ENCODE measurements at places on chromosomes 7 and 10.

- peak; percentile 52 for DNase-seq
These were observed 52.2 kb downstream of the KMT2C start for GRCh38 chr7:152383341-152384234.

DNA sequence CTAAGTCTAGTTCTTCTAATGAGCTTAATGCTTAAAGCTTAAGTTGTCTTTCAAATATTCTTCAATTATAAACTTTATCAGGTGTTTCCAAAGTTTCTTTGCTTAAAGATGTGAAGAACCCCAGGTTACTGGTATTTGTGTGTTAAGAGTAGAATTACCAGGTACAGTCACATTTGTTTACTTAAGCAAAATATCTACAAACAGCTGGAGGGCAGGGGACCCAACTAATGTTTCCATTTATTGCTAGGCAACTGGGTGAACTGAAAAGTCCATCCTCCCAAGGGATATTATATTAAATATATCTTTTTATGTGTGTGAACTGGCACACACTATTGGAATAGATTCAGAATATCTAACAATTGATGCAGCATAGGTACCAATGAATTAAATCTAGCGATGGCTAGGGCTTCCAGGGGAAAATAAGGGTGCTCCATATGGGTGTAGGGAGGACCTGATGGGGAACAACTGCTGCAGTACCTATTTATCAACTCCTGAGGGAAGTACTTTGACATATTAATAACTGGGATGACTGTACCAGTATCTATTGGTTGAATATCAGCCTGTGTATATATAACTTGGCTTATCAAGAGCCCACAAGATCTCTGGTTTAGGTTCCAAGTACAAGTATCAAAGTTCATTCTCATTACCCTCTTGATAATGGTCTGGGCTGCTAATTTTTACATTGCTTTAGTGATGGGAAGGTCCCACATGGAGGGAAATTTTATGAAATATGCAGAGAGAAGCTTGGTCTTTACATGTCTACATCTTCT lies 10.3 kb upstream of the AGR3 start:
- no peak for DNase-seq

DNA sequence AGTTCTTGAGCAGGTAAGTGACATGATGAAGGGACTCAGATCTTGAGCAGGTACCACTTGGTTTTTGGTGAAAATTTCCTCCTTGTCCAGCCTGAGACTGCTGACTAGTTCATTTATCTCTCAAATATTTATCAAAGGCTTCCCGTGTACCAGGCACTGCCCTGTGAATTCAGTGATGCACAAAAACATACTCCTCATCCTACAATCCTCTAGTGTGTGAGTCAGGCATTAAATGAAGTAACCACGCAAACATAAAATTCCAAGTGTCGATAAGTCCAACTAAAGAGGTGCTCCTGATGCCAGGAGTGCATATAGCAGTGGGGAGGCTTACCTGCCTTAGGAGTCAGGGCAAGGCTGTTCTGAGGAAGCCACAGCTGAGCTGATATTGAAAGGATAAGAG lies 41.5 kb upstream of the LBX1 start:
- no peak for DNase-seq

DNA sequence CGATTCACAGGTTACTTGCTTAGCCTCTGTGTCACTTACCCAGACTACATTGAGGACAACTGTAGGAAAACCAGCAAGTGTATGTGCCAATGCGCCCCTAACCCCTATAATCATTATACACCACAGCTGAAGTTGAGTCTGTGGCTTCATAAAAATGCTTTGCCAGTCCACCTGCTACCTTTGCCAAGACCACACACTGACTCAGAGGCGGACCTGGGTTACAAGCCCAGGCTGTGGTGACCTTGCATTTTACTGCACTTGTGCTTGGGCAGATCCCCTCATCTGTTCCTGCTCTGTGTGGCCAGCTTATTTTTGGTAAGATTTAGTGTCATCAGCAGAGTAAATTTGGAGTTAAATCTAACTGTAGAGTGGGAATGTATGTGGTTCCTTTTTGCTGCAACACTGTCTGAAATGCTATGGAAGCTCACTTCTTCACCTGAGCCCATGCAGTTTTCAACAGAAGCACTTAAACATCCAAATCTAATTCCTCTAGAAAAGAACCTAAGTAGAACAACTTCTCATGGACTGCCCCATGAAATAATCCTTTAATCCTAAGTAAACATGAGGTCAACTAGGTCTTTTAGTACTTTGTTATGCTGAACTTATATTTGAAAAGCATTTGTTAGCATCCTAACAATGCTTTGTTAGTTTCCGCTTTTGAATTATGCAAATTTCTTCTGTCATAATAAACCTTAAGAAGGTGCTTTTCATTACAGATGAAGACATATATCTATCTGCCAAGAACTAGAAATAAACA lies 96.2 kb upstream of the AMPH start:
- no peak for DNase-seq

DNA sequence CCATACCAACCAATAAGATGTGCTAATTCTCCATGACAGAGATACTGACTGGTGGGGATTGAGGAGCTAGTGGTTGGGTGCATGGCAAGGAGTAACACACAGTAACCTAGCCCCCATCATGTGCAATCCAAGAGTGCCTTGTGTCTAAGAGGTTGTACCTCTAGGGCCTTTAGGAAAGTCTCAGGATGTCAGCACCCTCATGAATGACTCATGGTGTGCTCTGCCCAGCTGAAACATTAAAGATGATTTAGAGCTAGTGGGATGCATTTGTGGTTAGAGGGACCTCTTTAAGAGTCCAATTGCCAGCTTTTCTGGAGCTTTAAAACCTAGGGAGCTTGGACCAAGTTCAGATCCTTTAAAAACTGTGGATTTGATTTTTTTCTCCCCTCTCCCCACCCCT lies 181.1 kb downstream of the HERPUD2 start:
- DNase-seq: no peak

- DNase-seq: no peak
These were observed 434.2 kb upstream of the MKI67 start for GRCh38 chr10:128560406-128560805.

DNA sequence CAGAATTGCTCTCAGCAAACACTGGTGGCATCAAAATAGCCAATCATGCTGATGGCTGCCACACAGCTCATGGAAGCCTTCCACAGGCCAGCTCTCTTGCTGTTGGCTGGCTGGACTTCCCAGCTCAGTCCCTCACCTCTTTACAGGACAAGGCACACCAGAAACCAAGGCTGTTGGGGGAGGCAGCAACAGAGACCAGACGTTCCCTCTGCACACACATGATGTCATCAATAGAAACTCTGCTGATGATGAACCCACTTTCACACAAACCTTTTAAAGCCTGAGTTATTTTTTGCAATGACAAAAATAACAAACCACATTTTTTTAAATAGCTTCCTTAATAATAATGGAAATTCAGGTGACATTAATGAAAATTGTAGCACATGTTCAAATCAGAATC lies 300.9 kb upstream of the C7orf33 start:
- no peak for DNase-seq

DNA sequence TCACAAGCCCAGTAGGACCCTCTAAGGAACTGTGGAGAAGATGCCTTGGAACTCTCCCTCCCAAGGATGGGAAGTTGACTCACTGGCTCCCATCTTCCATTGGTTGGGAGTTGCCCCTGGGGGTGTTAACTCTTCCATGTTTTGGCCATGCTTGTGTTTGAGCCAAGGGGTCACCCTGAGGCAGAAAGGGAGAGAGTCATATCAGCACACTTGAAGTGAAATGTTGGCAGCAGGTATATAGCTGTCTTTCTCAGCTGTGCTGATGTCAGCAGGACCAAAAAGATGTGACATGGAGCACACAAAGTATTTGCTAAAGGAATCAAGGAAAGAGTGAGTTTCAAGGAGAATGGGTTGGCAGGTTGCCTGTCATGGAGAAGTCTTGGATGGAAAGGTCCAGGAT lies 359.4 kb downstream of the RPS24 start:
- DNase-seq: no peak

DNA sequence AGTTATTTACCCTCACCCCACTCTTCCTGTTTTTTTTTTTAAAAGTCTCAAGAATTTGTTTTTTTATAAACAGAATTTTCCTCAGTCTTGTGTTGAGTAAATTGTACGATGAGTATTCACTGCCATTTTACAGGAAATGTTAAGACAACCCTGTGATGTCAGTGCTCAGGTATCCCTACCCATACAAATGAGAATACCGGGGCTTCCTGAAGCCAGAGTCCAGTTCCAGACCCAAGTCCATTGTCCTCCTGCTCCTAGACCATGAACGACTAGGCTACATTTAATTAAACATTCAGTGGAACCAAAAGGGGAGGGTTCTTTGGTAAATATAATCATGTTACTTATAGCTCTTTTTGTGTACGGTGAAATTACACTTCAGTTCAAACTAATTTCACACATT lies 79.2 kb downstream of the GNAI1 start:
- DNase-seq: no peak

GRCh38 chr7:106331441-106332175 lies 46.8 kb upstream of the NAMPT start:
- DNase-seq: no peak

DNA sequence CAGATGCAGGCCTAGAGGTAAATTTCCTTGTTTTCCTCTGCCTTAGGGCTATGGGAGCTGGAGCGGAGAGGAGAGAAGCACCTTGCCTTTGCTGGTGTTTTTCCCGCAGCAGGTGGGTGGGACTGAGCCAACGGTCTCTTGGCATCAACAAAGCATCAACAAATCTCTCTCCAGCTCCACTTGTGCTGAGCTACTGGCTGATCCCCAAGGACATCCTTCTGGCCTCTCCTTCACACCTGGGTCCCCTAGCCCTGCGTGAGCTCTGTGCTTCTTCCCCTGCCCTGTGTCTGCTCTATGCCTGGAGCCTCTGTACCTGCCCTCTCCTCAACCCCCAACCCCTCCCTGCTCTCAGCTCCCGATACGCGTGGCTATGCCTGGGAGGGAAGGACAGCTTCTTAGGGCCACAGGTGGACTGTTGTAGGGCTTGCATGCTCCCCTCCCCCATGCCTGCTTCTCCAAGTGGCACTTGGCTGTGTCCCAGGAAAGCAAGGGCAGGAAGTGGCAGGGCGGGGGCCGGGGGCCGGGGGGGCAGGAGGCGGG lies 3.2 kb upstream of the CLDN4 start:
- no peak for DNase-seq

GRCh38 chr10:17460756-17461155 lies 6.4 kb upstream of the ST8SIA6 start:
- DNase-seq: no peak

DNA sequence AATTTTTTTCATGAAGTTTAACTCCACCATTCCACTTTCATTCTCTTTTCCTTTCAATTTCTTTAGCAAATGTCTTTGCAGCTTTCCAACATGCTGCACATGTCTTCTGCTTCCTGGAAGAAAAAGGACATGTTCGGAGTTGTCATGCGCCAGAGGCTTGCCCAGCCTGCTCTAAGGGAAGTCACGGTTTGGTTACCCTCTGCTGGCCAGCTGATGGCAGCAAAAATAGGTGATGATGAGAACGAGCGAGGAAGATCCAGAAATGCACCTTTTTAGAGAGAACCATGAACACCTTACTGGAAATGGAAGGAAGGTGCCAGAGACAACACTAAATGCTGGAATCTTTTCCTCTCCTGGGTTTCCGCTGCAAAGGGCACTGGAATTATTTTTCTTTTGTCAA lies 4.9 kb upstream of the ZSCAN21 start:
- no peak for DNase-seq

- no peak for DNase-seq
These were observed 251.8 kb downstream of the MTERF1 start for GRCh38 chr7:91628742-91629141.

DNA sequence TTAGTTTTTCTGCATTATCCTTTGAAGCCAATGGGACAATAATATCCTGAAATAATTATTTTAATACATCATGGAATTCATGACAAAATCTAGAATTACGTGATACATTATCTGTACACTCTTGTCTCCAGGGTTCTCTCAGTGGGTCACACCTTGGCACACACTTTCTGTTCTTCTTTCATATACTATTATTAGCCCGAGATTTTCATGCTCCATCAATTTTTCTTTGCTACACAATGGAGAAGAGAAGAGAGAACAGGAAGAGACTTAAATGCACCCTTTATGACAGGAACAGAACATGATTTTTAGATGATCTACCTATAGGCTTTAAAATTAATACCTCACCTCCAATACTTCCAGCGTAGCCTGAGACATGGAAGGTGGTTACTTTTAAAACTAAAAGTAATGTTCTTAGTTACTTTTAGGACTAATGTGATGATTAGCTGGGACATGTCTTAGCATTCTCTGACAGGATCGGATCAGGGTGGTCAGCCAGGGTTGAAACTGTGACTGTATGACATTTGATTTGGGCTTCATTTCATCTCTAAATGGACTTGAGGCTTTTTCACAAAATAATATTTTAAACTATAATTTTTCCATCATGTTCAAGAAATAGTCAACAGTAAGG lies 148.2 kb upstream of the WNT16 start:
- no peak for DNase-seq

DNA sequence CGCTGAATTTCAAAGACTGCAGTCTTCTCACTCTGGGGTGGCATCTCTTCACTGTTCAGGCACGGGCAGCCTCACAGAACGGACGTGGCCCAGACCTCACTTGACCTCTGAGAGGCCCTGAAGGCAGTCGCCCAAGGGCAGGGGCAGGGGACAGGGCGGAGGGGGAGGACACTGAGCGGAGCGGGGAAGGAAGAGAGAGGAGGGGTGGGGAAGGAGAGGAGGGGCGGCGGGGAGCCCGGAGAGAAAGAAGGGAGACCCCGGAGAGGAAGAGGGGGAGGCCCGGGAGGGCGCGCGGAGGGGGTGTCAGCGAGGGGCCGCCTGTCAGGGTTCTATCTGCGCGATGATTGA lies 58.7 kb upstream of the COMTD1 start:
- DNase-seq: no peak

- DNase-seq: no peak
These were observed 76.9 kb downstream of the EGFR start for GRCh38 chr7:55095672-55096071.

GRCh38 chr7:111752022-111752582 lies 189.8 kb upstream of the IMMP2L start:
- no peak for DNase-seq

- DNase-seq: no peak
These were observed 134.3 kb downstream of the KAT6B start for GRCh38 chr10:74960670-74961069.

GRCh38 chr7:83001362-83002040 lies 161.2 kb downstream of the PCLO start:
- no peak for DNase-seq

GRCh38 chr7:95205665-95206225 lies 118.6 kb downstream of the PON1 start:
- no peak for DNase-seq

DNA sequence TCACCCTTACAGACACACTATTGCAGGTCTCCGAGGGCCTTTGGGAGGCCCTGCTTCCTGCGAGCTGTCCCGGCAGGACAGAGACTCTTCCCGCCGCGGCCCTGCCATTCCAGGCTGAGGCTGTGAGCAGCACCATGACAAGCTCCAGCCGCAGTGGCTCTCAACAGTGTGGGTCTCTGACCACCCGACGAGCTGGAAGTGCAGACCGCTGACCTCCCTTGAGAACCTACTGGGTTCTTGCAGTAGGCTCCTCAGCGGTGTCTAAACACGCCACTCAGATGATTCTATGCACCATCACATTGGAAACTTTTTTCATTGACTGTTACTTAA lies 303.4 kb downstream of the WDR37 start:
- DNase-seq: no peak

GRCh38 chr10:6102128-6102527 lies 13.3 kb downstream of the RBM17 start:
- no peak for DNase-seq
